ENCODE measurements at places on chromosomes 3 and 15.
A peak's percentile ranks its signal among the peaks of the same experiment; 100 is the strongest.

DNA sequence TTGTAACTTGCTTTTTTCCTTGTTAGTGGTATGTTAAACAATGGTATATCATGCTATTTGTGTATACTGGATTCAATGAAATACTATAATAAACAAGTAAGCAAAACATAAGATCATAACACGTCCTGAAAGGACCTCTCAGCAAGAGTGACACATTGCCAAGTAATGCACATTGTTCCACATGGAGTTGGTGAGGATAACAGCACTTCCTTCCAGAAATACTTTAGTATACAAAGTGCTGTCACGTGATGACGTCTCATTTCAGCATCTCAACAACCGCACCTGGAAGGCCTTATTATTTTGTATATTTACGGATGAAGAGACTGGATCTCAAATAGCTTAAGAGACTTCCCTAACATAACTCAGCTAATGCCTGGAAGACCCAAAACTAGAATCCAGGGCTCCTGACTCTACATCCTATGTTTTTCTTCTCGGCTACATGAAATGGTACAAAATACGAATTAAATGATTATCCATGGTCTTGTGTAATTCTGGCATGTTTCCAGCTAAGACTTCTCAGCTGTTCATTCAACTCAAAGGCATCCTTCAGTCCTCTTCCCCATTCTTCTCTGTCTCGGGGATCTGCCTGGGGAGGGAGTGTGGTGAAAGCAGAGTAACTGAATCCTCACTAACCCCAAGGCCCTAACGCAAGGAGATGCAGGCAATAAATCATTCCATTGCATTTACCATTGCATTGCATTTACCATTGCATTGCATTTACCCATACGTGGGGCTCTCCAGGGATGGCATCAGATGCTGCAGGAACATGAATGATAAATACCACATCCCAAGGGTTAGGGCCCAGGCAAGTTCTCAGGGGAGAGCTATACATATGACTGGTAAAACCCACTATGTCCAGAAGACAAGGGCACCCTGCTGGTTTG lies 79.2 kb downstream of the LIPC start:
- DNase-seq, result no peak
- H3K4me1 ChIP-seq, result peaks cover 20% of the 10 kb centered on the region
- no peak overlapping the region for H3K4me3 ChIP-seq
- H3K27me3 ChIP-seq, result no peaks in the 10 kb centered on the region

DNA sequence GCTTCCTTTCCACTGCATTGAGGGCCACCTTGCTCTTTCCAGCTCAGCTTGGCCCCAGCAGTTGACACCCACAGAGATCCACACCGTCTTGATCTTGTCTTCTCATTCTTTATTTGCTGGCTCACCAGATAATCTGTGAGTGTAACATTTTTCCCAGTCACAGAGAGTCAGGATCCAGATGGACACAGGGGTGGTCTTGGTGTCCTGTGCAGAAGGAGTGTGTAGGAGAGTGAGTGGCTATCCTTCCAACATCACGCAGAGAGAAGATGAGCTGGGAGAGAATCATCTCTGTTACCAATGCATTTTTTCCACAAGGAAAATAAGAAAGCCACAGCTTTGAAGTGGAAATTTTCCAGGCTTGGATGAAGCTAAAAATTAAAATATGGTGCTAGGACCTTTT lies 100.1 kb downstream of the EPHB1 start:
- H3K36me3 ChIP-seq, result peaks cover 3% of the 10 kb centered on the region
- no peak overlapping the region for H3K27ac ChIP-seq
- DNase-seq, result no peak
- H3K4me3 ChIP-seq, result no peak overlapping the region
- no peaks in the 10 kb centered on the region for H3K27me3 ChIP-seq

GRCh38 chr15:99268431-99268830 lies 17.1 kb downstream of the LRRC28 start:
- H3K4me3 ChIP-seq, result no peak overlapping the region
- DNase-seq, result no peak
- no peak overlapping the region for H3K27ac ChIP-seq
- H3K36me3 ChIP-seq, result no peaks in the 10 kb centered on the region

- no peak for DNase-seq
- no peak overlapping the region for H3K27ac ChIP-seq
- H3K27me3 ChIP-seq, result peaks cover 4% of the 10 kb centered on the region
- H3K4me3 ChIP-seq, result no peak overlapping the region
Measured at GRCh38 chr3:32876920-32877319, 59.1 kb downstream of the TRIM71 start.

DNA sequence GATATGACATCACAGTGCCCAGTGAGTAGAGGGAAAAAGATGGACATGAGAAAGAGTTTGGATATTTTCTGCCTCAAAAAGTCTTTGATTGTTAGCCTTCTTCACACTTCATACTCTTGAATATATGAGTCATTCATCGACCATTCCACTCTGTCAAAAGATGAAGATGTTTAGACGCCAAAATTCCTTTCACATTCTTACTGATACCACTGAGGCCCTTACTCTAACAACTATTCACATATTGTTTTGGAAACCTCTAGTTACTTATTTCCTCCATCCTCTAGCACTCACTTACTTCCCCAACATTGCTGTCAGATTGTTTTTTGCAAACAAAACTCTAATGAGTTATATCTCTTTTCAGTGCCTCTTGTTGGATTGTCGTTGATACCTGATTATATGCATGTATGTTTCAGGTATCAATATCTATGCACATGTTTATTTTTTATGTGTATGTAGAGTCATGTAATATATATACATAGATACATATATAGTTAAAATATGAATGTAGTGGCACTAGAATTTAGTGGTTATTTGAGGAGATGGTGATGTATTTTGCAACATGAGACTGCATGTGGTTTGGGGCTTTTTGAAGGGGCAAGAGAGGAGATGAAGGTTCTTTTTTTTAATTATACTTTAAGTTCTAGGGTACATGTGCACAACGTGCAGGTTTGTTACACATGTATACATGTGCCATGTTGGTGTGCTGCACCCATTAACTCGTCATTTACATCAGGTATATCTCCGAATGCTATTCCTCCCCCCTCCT lies 40.0 kb upstream of the OR5H6 start:
- no peak overlapping the region for H3K27ac ChIP-seq
- no peak overlapping the region for H3K4me3 ChIP-seq
- no peaks in the 10 kb centered on the region for H3K36me3 ChIP-seq
- no peaks in the 10 kb centered on the region for H3K4me1 ChIP-seq

DNA sequence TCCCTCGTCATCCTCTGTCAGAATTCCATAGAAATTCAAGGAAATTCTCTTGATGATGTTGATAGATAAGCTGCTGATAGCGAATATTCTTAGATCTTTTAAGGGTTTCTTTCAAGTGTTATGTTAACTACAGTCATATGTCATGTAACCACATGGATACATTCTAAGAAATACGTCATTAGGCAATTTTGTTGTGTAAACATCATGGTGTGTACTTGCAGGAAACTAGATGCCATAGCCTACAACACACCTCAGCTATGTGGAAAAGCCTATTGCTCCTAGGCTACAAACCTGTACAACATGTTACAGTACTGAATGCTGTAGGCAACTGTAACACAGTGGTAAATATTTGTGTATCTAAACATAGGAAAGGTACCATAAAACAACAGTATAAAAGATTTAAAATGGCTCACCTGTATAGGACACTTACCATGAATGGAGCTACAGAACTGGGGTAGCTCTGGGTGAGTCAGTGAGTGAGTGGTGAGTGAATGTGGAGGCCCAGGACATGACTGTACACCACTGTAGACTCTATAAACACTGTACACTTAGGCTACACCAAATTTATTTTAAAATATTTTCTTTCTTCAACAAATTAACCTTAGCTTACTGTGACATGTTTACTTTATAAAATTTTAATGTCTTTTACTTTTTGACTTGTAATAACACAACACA lies 34.6 kb downstream of the GLDN start:
- no peak overlapping the region for H3K27ac ChIP-seq
- H3K27me3 ChIP-seq, result no peaks in the 10 kb centered on the region
- DNase-seq, result no peak
- H3K36me3 ChIP-seq, result no peaks in the 10 kb centered on the region
- no peak overlapping the region for H3K4me3 ChIP-seq

DNA sequence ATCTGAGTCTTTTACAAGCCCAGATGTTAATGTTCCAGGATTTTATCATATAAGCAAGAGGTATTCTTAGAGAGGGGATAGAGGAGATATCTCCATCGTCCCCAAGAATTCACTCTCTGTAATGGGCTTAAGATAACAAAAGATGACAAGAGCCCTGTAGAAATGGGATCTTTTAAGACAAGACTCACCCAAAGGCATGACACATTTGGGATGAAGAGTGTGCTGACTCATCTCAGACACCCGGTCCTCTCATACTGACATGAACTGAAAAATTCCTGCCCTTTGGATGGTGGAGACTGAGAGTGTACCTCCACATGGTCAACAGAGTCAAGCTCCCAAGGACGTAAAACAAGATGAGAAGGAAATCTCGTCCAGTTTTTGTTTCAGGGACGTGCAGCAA lies 11.0 kb downstream of the LEKR1 start:
- DNase-seq, result no peak
- H3K27ac ChIP-seq, result peak overlapping the region; percentile 35
- no peaks in the 10 kb centered on the region for H3K4me1 ChIP-seq
- H3K4me3 ChIP-seq, result no peak overlapping the region
- H3K27me3 ChIP-seq, result no peaks in the 10 kb centered on the region
- no peaks in the 10 kb centered on the region for H3K36me3 ChIP-seq

GRCh38 chr3:123765475-123766128 lies 118.5 kb downstream of the MYLK start:
- H3K27ac ChIP-seq, result no peak overlapping the region
- H3K27me3 ChIP-seq, result peaks cover 32% of the 10 kb centered on the region
- H3K4me1 ChIP-seq, result no peaks in the 10 kb centered on the region
- H3K36me3 ChIP-seq, result no peaks in the 10 kb centered on the region

- no peak overlapping the region for H3K27ac ChIP-seq
- no peaks in the 10 kb centered on the region for H3K36me3 ChIP-seq
- H3K4me1 ChIP-seq, result no peaks in the 10 kb centered on the region
- H3K27me3 ChIP-seq, result no peaks in the 10 kb centered on the region
Measured at GRCh38 chr3:132145833-132146232, 111.0 kb upstream of the CPNE4 start.

- H3K27me3 ChIP-seq, result no peaks in the 10 kb centered on the region
- H3K4me3 ChIP-seq, result no peak overlapping the region
- no peak for DNase-seq
- H3K27ac ChIP-seq, result no peak overlapping the region
- H3K36me3 ChIP-seq, result no peaks in the 10 kb centered on the region
Measured at GRCh38 chr3:117518364-117518763, 808.8 kb downstream of the TUSC7 start.

DNA sequence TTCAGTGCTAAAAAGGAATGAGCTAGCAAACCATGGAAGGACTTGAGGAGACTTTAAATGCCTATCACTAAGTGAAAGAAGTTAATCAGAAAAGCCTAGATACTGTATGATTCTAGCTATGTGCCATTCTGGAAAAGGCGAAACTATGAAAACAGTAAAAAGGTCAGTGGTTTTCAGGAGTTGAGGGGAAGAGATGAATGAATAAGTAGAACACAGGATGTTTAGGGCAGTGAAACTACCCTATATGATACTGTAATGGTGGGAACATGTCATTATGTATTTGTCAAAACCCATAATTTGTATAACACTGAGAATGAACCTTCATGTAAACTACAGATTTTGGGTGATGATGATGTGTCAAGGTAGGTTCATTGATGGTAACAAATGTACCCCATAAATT lies 9.6 kb upstream of the CD276 start:
- no peak for DNase-seq
- no peaks in the 10 kb centered on the region for H3K4me1 ChIP-seq
- peaks cover 25% of the 10 kb centered on the region for H3K27me3 ChIP-seq
- H3K4me3 ChIP-seq, result no peak overlapping the region
- H3K27ac ChIP-seq, result no peak overlapping the region
- no peaks in the 10 kb centered on the region for H3K36me3 ChIP-seq

GRCh38 chr3:171732756-171733155 lies 77.5 kb downstream of the PLD1 start:
- H3K27me3 ChIP-seq, result no peaks in the 10 kb centered on the region
- no peaks in the 10 kb centered on the region for H3K4me1 ChIP-seq
- H3K36me3 ChIP-seq, result no peaks in the 10 kb centered on the region
- no peak overlapping the region for H3K27ac ChIP-seq
- no peak overlapping the region for H3K4me3 ChIP-seq

- no peaks in the 10 kb centered on the region for H3K36me3 ChIP-seq
- no peak overlapping the region for H3K27ac ChIP-seq
- no peak for DNase-seq
- peaks cover 72% of the 10 kb centered on the region for H3K27me3 ChIP-seq
- no peaks in the 10 kb centered on the region for H3K4me1 ChIP-seq
Measured at GRCh38 chr15:65344214-65344913, 33.4 kb downstream of the IGDCC3 start.

GRCh38 chr3:150015901-150016300 lies 45.2 kb upstream of the PFN2 start:
- H3K36me3 ChIP-seq, result peaks cover 1% of the 10 kb centered on the region
- no peaks in the 10 kb centered on the region for H3K4me1 ChIP-seq
- H3K27me3 ChIP-seq, result peaks cover 32% of the 10 kb centered on the region
- no peak overlapping the region for H3K27ac ChIP-seq

GRCh38 chr3:58013099-58013498 lies 4.9 kb downstream of the FLNB start:
- H3K27me3 ChIP-seq, result no peaks in the 10 kb centered on the region
- no peak for DNase-seq

DNA sequence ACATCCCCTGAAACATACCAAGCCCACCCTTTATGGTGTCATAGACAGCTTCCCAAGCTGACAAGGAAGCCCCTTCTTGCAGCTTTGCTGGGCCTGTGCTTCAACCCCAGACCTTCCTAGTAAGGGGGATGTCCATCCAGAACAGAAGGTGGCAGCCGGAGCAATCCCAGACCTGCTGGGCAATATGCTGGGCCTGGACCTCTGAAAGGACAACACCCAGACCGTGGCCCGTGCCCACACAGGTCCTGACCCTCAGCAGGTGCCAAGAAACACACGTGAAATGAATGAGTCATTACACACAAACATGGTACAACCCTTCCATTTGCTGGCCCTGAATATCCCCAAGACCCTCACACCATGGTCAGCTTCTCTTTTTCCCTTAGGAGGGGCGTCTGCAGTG lies 19.8 kb upstream of the VILL start:
- H3K4me1 ChIP-seq, result peaks cover 6% of the 10 kb centered on the region
- DNase-seq, result no peak
- H3K36me3 ChIP-seq, result no peaks in the 10 kb centered on the region
- H3K4me3 ChIP-seq, result no peak overlapping the region

GRCh38 chr15:78417754-78418630 lies 20.0 kb upstream of the IREB2 start:
- H3K4me1 ChIP-seq, result peaks cover 3% of the 10 kb centered on the region
- no peak for DNase-seq
- H3K36me3 ChIP-seq, result no peaks in the 10 kb centered on the region

- no peaks in the 10 kb centered on the region for H3K27me3 ChIP-seq
- DNase-seq, result no peak
- H3K4me3 ChIP-seq, result no peak overlapping the region
- no peak overlapping the region for H3K27ac ChIP-seq
Measured at GRCh38 chr3:33105341-33105948, 8.4 kb upstream of the CRTAP start.

- H3K27me3 ChIP-seq, result peaks cover 4% of the 10 kb centered on the region
- peak overlapping the region; percentile 95 for H3K27ac ChIP-seq
- DNase-seq, result peak; percentile 53
- peaks cover 15% of the 10 kb centered on the region for H3K36me3 ChIP-seq
- H3K4me3 ChIP-seq, result peak overlapping the region; percentile 94
Measured at GRCh38 chr15:98850961-98851572, 156.5 kb downstream of the PGPEP1L start.

GRCh38 chr15:69751566-69751965 lies 298.9 kb downstream of the RPLP1 start:
- no peaks in the 10 kb centered on the region for H3K36me3 ChIP-seq
- DNase-seq, result no peak
- no peak overlapping the region for H3K4me3 ChIP-seq
- peaks cover 41% of the 10 kb centered on the region for H3K4me1 ChIP-seq
- peak overlapping the region; percentile 42 for H3K27ac ChIP-seq

Data from effector memory CD8-positive, alpha-beta T cell (primary cell).